Heart right ventricle (tissue), 16 donors: ENCODE measurements at places on chromosomes 4 and X. TPM values are rescaled to one million over a fixed set of nuclear protein-coding genes. Genes with fewer than 3 reads are reported as not detected.

Gene RHOXF1
- 0.38 TPM for total RNA-seq

Gene F9
- not detected for total RNA-seq

Gene HDAC6
- 45.6 TPM for total RNA-seq

- no peaks in the 10 kb centered on the region for H3K36me3 ChIP-seq
- H3K27ac ChIP-seq, result no peak overlapping the region
- H3K4me1 ChIP-seq, result no peaks in the 10 kb centered on the region
Observed at GRCh38 chr4:149158817-149159216, 656.8 kb downstream of the IQCM start.

DNA sequence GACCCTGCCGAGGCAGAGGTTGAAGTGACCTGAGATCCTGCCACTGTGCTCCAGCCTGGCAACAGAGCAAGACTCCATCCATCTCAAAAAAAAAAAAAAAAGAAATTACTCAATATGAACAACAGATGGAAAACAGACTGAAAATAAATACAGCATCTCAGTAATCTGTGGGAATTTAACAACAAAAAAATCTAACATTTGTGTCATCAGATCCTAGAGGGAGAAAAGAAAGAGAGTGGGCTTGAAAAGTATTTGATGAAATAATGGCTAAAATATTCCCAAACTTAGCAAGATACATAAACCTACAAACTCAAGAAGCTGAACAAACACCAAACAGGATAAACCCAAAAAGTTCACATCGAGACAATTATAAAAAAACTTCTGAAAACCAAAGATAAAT is 84.7 kb downstream of the CENPC start:
- no peaks in the 10 kb centered on the region for H3K36me3 ChIP-seq
- H3K4me3 ChIP-seq, result no peak overlapping the region
- peaks cover 8% of the 10 kb centered on the region for H3K4me1 ChIP-seq
- H3K27ac ChIP-seq, result no peak overlapping the region
- H3K27me3 ChIP-seq, result no peaks in the 10 kb centered on the region
- no peak for DNase-seq

DNA sequence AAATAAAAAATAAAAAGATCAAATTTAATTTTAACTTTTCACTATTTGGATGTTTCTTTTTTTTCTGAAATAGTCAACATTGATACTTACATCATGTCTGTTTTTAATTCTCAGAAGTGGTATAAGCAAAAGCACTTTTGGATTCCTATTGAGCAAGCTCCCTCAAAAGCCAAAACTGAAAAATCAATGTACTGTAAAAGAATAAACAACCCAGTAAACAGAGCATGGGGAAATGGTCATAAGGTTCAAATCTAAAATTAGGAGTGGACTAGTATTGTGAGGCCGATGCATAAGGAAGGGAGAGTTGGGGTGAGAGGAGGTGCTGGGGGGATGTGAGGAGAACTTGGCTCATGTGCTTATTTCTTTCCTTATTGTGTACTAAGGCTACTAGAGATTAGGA is 37.9 kb downstream of the NUDT6 start:
- no peaks in the 10 kb centered on the region for H3K27me3 ChIP-seq
- no peak overlapping the region for H3K4me3 ChIP-seq
- DNase-seq, result no peak
- H3K27ac ChIP-seq, result no peak overlapping the region
- H3K4me1 ChIP-seq, result peaks cover 8% of the 10 kb centered on the region

DNA sequence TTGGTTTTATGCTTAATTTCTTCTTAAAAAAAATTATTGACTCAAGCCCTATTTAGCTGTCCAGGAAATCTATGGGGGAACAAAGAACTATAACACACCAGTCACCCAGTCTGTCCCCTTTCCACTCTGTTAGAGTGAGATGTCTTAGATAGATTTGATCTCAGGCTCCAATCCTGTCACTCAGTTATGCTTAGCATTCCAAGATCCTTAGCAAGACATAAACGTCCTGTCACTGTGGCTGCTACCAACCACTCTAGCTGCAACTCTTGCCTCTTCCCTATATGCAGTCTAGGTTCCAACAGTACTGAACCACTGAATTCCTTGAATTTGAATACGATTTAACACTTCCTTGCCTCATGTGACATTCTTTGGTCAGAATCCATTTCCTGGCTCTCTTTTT is 241.9 kb upstream of the NWD2 start:
- no peak overlapping the region for H3K27ac ChIP-seq
- H3K4me1 ChIP-seq, result no peaks in the 10 kb centered on the region
- H3K4me3 ChIP-seq, result no peak overlapping the region

GRCh38 chr4:80576796-80577195 is 241.3 kb downstream of the CFAP299 start:
- H3K4me3 ChIP-seq, result no peak overlapping the region
- no peaks in the 10 kb centered on the region for H3K4me1 ChIP-seq
- DNase-seq, result no peak

DNA sequence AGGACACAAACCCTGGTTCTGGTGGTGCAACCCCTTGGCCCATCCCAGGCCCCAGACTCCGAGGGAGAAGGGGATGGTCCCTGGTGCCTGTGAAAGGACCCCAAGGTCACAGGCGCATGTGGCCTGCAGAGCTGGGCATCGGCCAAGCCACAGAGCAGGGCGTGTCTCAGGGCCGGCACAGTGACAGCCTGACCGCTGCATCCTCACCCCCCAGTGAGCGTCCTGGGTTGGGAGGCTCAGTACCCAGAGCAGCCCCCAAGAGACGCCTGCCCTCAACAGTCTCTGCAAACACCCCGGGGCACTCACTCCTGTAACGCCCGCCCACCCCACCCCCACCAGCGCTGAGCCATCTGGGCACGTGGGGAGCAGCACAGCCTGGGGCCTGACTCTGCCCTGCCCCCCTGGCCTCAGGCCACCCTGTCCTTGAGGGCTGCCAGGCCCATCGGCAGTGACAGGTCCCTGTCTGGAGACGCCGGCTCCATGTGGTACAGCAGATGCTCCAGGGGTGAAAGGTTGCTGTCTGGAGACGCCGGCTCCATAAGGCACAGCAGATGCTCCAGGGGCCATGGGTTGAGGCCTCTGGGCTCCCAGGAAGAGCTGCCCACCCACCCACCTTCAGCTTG is 24.5 kb upstream of the CPLX1 start:
- DNase-seq, result no peak
- no peak overlapping the region for H3K27ac ChIP-seq
- H3K36me3 ChIP-seq, result peaks cover 72% of the 10 kb centered on the region
- H3K27me3 ChIP-seq, result no peaks in the 10 kb centered on the region
- no peaks in the 10 kb centered on the region for H3K4me1 ChIP-seq
- no peak overlapping the region for H3K4me3 ChIP-seq

DNA sequence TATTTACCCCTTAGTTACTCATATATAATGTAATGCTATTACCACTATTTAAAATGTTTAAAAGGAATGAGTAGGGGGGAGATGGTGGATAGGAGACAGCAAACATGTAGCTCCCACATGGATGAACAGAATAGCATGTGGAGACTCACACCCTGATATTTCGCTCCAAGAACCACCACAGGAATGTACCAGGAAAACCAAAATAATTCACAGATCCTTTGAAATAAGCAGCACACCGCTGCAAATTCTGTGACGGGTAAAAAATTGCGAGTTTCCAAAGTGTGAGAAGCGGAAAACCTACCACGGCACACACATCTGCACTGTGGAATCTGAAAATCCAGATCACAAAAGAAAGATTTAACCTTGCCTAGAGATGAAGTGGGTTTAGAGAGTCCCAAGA is 428.2 kb downstream of the TLL1 start:
- no peak overlapping the region for H3K27ac ChIP-seq
- DNase-seq, result no peak
- no peaks in the 10 kb centered on the region for H3K27me3 ChIP-seq
- no peak overlapping the region for H3K4me3 ChIP-seq
- H3K4me1 ChIP-seq, result no peaks in the 10 kb centered on the region
- no peaks in the 10 kb centered on the region for H3K36me3 ChIP-seq

DNA sequence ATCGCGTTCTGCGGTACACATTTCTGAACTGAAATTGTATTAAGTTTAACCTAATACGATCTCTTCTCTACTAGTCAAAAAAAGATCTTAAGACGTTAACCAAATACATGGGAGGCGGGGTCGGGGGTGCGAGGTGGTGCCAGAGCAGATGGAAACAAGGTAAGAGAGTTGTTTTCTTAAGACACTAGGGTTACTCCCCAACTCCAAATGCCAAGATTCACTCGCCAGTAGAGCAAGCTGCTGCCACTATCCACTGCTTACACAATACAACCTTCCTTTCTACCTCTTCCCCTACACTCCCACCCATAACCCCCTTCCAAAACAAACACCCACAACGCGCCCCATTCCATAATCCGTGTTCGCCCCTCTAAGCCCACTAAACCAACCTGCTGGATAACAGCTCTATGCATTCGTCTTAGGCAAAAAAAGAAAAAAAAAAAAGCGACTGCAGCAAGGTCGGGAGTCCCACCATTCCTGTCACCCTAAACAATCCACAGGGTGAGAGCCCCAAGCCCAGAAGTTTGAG is 1.3 kb downstream of the LCORL start:
- peaks cover 23% of the 10 kb centered on the region for H3K4me1 ChIP-seq
- no peak for DNase-seq
- no peaks in the 10 kb centered on the region for H3K27me3 ChIP-seq
- H3K27ac ChIP-seq, result no peak overlapping the region

DNA sequence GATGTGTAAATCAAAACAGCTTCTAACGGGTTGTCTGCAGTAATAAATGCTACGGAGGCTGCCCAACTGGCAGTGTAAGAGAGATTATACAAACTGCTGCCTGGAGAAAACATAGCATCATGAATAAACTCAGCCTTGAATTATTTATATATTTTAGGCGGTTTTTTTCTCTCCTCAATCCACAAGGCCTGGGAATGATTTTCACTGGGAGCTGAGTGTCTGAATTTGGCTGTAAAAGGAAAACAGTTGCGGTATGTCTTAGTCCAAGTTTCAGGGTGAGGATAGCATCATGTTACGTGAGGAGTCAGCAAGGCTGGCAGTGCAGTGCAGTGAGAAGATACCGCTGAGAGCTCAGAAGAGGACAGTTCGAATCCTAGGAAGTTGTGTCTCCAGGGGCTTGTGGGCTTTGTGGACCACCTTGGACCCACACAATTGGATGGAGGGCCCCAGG is 291.5 kb upstream of the BOD1L1 start:
- peak overlapping the region; percentile 60 for H3K27ac ChIP-seq
- no peaks in the 10 kb centered on the region for H3K27me3 ChIP-seq
- no peak for DNase-seq
- H3K4me1 ChIP-seq, result no peaks in the 10 kb centered on the region

DNA sequence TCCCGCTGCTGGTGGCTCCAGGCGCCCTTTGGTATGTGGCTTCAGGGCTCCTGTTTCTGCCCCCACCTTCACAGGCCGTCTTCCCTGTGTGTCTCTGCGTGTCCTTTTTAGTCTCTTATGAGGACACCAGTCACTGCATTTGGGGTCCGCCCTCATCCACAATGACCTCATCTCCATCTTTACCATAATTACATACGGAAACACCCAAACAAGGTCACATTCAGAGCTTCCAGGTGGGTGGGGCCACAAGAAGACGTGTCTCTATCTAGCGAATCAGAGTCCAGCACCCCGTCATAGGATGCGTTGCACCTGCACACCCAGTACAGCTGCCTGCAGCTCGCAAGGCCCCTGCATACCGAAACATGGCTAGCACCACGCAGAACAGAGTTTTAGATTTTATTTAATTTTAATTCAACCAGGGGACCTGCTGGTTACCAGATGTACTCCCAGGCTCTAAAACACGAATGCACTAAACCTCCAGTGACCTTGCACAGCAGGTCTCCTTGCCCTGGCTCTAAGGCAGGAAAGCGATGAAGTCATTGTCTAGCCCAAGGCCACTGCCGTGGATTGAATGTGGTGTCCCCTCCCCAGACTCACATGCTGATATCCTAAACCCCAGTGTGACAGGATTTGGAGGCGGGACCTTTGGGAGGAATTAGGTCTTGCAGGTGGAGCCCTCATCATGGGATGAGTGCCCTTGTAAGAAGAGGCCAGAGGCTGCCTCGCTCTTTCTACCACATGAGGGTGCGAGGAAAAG is 30.3 kb downstream of the ABLIM2 start:
- H3K27me3 ChIP-seq, result no peaks in the 10 kb centered on the region
- H3K4me1 ChIP-seq, result peaks cover 4% of the 10 kb centered on the region
- peak; percentile 3 for DNase-seq
- no peaks in the 10 kb centered on the region for H3K36me3 ChIP-seq

GRCh38 chr4:40205259-40206198 is 8.7 kb downstream of the RHOH start:
- no peaks in the 10 kb centered on the region for H3K4me1 ChIP-seq
- no peak overlapping the region for H3K27ac ChIP-seq
- no peak for DNase-seq
- H3K27me3 ChIP-seq, result no peaks in the 10 kb centered on the region
- H3K4me3 ChIP-seq, result no peak overlapping the region
- no peaks in the 10 kb centered on the region for H3K36me3 ChIP-seq

- H3K36me3 ChIP-seq, result peaks cover 11% of the 10 kb centered on the region
- no peaks in the 10 kb centered on the region for H3K27me3 ChIP-seq
- H3K4me1 ChIP-seq, result no peaks in the 10 kb centered on the region
- DNase-seq, result no peak
- no peak overlapping the region for H3K27ac ChIP-seq
Observed at GRCh38 chrX:103361798-103362197, 5.5 kb downstream of the TCEAL9 start.
